AML-193 (cell line): ENCODE measurements at places on chromosomes 4 and X.

DNA sequence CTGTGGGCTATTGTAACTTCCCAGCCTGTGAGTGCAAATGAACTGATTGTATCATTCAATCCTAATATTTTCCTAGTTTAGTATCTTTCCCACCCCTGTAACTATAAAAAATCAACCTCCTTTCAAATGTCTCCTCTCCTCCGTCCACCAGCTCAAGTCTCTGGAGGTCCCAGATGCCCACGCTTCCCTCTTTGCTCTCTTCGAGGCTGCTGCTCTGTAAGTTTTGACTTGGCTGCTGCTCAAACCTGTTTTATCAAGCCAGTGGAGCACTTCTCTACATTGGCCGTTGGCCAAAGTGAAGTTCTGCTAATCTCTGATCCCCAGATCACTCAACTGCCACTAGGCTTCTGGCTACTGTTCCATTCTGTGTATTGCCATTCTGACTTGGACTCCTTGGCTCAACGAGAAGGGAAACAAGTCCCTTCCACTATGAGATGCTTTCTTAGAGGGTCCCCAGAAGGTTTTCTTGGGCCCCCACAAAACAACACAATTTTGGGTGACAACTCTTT, 60.7 kb upstream of the RAPGEF2 start:
- no peak for DNase-seq

DNA sequence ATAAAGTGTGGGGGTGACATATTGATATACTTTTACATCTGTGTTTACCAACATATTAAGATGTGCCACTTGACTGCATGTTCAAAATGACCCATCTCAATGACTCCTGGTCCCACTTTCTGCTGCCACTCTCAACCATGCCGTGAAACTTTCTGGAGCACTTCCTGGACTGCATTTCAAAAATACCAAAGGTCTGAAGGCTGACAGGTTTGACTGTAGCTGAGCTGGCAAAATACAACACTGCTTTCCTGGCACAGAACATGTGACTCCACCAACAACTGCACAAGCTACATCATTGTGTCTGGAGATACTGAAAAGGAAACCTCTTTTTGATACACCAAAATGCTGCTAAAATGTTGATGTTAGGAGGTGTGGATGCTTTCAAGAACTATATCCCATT, 184.8 kb downstream of the UNC5C start:
- no peak for DNase-seq

DNA sequence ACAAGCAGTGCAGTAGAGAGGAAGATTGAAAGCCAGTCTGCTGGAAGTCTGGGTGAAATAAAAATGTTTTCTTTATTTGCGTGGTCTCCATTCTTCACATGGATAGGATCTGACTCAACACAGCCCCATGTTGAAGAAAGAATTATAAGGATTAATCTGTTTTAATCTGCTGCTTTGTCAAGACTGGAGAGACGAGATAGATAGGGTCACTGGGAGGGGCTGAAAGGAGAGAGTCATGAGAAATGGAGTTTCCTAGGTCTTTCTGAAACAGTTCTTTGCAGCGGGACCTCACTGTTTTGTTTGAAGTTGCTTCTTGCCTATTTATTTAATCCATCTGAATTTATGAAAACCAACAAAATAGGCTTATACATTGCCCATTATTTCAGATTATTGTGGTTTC, 32.4 kb upstream of the RHOH start:
- no peak for DNase-seq

DNA sequence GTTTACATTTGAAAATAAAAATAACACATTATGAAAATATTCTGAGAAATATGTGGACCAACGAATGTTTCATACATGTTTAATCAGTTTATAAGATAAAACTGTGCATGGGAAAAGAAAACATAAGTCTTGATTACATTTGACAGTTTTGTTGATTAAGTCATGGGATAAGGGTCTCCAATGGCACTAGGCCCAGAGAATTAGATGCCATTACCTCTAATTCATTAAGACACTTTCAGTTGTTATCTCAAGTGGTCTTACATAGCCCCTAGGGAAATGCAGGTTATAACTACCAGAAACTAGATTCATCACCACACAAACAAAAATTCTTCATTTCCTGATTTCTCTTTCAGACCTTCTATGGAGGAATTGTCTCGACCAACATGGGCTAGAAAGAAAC, 300.8 kb downstream of the PCDH7 start:
- no peak for DNase-seq
